ENCODE measurements at places on chromosomes 4 and X. TPM values are rescaled to one million over a fixed set of nuclear protein-coding genes. Genes with fewer than 3 reads are reported as not detected.
A peak's percentile ranks its signal among the peaks of the same experiment; 100 is the strongest.

The TCEAL6 gene
- total RNA-seq, result not detected

The ATOH1 gene
- not detected for total RNA-seq

The ADH1B gene
- 1.8 TPM for total RNA-seq

The PASD1 gene
- total RNA-seq, result not detected

The ARHGEF6 gene
- 1.9 TPM for total RNA-seq

The APLN gene
- total RNA-seq, result 0.22 TPM

The LIMCH1 gene
- total RNA-seq, result 10.4 TPM

The INTU gene
- 12.0 TPM for total RNA-seq

DNA sequence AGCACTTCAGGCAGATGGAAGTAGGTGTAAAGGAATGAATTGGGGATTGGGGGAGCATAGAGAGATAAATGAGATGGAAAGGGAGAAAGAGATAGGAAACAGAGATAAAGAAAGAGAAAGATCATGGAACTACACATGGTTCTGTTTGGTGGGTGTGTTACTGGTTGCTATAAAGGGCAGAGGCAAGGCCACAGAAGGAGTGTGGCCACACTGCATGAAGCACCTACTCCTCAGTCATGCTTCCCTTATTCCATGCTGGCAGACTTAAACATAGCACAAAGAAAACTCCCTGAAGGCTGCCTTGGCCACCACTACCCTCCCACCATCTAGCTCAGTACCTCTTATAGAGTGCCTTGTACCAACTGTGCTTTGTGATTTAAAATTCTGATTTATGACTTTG lies 56.9 kb downstream of the OPHN1 start:
- no peak overlapping the region for H3K4me3 ChIP-seq
- no peaks in the 10 kb centered on the region for H3K27me3 ChIP-seq
- DNase-seq, result no peak
- no peak overlapping the region for H3K27ac ChIP-seq
- no peaks in the 10 kb centered on the region for H3K36me3 ChIP-seq

DNA sequence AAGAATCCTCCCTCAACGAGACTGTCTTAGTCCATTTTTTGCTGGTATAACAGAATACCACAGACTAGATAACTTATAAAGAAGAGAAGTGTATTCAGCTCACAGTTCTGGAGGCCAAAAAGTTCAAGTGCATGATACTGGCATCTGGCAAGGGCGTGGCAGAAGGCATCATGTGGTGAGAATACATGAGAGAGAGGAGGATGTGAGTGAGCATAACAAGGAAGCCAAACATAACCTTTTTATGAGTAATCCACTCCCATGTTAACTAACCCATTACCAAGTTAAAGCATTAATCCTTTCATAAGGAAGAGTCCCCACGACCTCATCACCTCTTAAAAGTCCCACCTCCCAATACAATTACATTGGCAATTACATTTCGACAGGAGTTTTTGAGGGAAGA lies 504.6 kb downstream of the IQCM start:
- H3K27ac ChIP-seq, result no peak overlapping the region
- no peak overlapping the region for H3K4me3 ChIP-seq
- DNase-seq, result no peak
- no peaks in the 10 kb centered on the region for H3K27me3 ChIP-seq
- no peaks in the 10 kb centered on the region for H3K4me1 ChIP-seq

- no peaks in the 10 kb centered on the region for H3K36me3 ChIP-seq
- no peaks in the 10 kb centered on the region for H3K27me3 ChIP-seq
- no peak overlapping the region for H3K4me3 ChIP-seq
- H3K27ac ChIP-seq, result no peak overlapping the region
These were observed 99.1 kb upstream of the USP38 start for GRCh38 chr4:143085659-143086058.

DNA sequence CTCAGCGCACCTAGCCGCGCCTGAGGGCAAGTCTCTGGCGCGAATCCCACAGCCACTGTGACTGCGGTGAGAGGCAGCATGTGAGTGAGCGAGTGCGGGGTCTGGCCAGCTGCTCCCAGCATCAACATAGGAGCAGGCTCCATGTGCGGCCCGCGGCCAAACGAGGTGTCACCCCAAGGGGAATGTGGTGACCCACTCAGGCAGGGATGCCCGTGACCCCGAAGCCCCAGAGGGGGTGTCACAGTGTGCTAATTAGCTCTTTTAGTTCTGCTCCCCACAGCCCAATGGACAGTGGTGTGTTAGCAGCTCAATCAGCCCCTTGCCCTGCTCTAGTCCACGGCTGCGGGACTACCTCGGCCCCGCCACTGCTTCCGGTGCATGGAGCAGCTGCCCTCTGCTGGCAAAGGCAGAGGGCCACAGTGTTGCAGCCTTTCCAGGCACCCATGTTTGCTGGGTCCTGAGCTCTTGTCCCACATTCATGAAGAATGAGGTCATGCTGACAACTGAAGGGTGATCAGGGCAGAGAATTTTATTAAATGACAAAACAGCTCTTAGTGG lies 61.4 kb downstream of the AGA start:
- no peak for DNase-seq
- H3K36me3 ChIP-seq, result no peaks in the 10 kb centered on the region
- no peaks in the 10 kb centered on the region for H3K4me1 ChIP-seq
- no peaks in the 10 kb centered on the region for H3K27me3 ChIP-seq

DNA sequence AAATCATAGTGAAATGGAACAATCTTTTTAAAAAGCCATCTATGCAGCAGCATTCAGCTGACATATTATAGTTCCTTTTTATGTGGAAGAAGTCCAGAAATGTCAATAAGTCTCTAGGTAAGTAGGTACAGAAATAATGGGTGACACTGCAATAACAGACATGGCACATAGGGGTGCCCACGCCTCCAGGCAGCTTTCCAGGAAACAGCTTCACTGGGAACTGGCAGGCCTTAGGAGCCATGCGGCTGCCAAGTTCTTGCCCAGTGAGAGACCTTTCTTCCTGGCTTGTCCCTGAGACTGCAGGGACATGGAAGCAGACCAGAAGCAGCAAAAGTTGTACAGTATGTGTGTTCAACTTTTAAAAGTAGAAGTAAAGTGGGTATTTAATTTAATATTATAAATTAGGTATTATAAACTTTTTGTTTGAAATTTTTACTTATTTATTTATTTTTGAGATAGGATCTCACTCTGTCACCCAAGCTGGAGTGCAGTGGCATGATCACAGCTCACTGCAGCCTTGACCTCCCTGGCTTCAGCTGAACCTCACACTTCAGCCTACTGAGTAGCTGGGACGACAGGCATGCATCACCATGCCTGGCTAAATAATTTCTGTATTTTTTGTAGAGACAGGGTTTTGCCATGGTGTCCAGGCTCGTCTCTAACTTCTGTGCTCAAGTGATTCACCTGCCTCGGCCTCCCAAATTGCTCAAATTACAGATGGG lies 12.1 kb upstream of the ETNPPL start:
- no peaks in the 10 kb centered on the region for H3K36me3 ChIP-seq
- H3K27ac ChIP-seq, result no peak overlapping the region
- H3K4me1 ChIP-seq, result no peaks in the 10 kb centered on the region
- peak; percentile 3 for DNase-seq
- no peaks in the 10 kb centered on the region for H3K27me3 ChIP-seq

- H3K27me3 ChIP-seq, result no peaks in the 10 kb centered on the region
- no peak for DNase-seq
- no peak overlapping the region for H3K27ac ChIP-seq
- peaks cover 5% of the 10 kb centered on the region for H3K4me1 ChIP-seq
These were observed 20.3 kb upstream of the ASMTL start for GRCh38 chrX:1472975-1473374.

DNA sequence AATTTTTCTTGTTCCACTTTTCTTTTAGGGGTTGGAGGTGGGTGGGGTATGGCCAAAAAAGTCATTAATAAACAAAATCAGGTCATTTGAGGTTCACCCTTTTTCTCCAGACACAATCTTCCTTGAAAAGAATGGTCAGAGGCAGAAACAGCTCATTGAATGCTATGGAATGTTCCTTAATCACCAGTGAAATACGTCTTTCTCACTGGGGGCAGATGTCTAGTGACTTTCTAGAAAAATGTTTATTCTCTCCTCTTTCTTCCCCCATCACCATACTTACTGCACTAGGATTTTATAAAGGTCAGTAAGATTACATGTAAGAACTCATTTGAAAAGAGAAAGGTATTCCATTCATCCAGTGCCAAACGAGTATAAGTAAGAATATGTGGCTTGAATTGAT lies 44.5 kb downstream of the MGST2 start:
- H3K27ac ChIP-seq, result no peak overlapping the region
- no peaks in the 10 kb centered on the region for H3K4me1 ChIP-seq
- DNase-seq, result no peak
- H3K4me3 ChIP-seq, result no peak overlapping the region
- H3K27me3 ChIP-seq, result no peaks in the 10 kb centered on the region

- H3K27ac ChIP-seq, result no peak overlapping the region
- H3K4me3 ChIP-seq, result no peak overlapping the region
- H3K36me3 ChIP-seq, result no peaks in the 10 kb centered on the region
- H3K4me1 ChIP-seq, result no peaks in the 10 kb centered on the region
- no peaks in the 10 kb centered on the region for H3K27me3 ChIP-seq
These were observed 44.0 kb upstream of the ADAD1 start for GRCh38 chr4:122334828-122335227.

DNA sequence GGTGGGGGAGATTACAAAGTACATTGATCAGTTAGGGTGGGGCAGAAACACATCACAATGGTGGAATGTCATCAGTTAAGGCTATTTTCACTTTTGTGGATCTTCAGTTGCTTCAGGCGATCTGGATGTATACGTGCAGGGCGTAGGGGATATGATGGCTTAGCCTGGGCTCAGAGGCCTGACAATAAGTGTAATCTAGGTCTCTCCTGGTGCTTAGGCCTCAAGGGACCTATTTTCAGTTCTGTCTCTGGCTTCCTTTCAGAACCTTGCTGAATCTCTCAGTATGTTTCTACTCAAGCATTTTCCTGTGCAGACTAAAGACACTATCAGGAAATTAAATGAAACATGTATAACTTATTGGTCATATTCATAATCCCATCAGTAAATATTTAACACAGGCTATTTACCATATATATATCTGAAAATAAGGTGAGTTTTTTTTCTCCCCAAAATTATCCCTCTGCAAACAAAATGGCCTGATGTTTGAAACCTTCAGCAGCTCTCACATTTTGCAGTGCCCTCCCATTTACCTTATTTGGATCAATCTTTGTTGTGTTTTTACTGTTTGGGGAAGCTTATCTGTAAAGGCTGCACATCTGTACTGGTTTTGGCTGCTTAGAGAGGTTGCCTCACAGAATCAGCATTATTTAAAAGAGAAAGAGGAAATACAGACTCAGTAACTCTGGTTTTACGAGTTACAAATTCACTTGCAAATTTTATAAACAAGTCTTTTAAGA lies 2.3 kb upstream of the ZCCHC4 start:
- peaks cover 13% of the 10 kb centered on the region for H3K4me1 ChIP-seq
- no peaks in the 10 kb centered on the region for H3K36me3 ChIP-seq
- no peak overlapping the region for H3K27ac ChIP-seq
- H3K4me3 ChIP-seq, result no peak overlapping the region
- no peaks in the 10 kb centered on the region for H3K27me3 ChIP-seq

DNA sequence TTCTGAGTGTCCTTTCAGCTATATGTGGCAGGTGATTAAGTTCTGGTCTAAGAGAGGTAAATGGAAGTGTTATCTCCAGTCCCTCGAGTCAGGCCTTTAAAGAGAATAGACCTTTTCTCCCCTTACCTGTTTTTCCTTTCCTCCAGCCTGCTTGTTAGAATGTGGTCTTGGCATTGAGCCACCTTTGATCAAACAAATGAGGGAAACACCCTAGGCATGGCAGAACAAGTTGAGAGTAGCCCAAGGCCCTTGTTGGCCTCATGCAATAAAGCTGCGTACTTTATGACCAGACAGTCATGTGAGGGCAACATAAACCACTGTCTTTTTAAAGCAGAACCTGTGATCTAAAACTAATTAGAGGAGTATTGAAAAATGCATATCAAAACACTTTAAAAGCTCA lies 13.2 kb upstream of the IL13RA2 start:
- no peaks in the 10 kb centered on the region for H3K4me1 ChIP-seq
- H3K36me3 ChIP-seq, result no peaks in the 10 kb centered on the region
- no peak for DNase-seq

DNA sequence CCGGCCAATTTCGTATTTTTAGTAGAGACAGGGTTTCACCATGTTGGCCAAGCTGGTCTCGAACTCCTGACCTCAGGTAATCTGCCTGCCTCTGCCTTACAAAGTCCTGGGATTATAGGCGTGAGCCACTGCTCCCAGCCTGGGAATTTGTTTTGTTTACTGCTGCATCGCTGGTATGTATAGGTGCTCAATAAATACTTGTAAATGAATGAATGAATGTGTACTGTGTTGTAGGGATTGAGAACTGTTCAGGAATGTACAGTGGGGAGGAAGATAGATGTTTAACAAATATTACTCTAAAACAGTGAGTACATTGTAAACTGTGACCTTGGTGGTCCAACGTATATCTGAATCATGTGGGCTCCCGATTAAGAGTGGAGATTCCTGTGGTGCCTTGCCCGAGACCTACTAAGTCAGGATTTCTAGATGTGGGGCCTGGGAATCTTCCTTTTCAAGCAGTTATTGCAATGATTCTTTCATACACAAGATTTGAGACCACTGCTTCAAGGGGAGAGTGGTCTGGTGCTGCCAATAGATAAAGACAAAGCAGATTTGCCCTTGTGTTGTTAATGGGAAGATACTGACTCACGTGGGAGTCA lies 41.0 kb downstream of the WWC2 start:
- peaks cover 3% of the 10 kb centered on the region for H3K4me1 ChIP-seq
- H3K36me3 ChIP-seq, result no peaks in the 10 kb centered on the region
- DNase-seq, result no peak

- no peak for DNase-seq
- no peaks in the 10 kb centered on the region for H3K4me1 ChIP-seq
- H3K36me3 ChIP-seq, result no peaks in the 10 kb centered on the region
These were observed 79.0 kb downstream of the PDGFRA start for GRCh38 chr4:54308110-54308509.
